Stimulated activated CD8-positive, alpha-beta memory T cell treated with anti-CD3 and anti-CD28 coated beads, Interleukin-4, amount 100 ng/mL, for 4 hours (primary cell): ENCODE measurements at places on chromosomes 6 and 20.
A peak's percentile ranks its signal among the peaks of the same experiment; 100 is the strongest.

DNA sequence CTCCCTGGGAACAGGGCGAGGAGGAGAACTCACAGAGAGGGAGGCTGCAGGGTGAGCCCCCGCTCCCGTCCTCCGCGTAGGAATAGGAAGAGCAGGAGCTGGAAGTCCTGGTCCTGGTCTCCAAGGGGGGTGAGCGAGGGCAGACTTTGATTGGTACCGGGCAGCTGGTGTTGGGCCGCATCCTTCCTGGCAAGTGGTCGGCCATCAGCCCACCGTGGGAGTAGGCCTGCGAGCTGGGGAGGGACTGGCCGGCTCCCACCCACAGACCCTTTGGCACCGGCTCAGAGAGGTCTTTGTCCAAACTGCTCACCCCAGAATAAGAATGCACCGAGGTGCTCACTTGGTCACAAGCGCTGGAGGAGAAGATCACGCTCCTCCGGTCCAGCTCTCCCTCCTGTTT lies 56.2 kb downstream of the GJA10 start:
- DNase-seq = no peak

DNA sequence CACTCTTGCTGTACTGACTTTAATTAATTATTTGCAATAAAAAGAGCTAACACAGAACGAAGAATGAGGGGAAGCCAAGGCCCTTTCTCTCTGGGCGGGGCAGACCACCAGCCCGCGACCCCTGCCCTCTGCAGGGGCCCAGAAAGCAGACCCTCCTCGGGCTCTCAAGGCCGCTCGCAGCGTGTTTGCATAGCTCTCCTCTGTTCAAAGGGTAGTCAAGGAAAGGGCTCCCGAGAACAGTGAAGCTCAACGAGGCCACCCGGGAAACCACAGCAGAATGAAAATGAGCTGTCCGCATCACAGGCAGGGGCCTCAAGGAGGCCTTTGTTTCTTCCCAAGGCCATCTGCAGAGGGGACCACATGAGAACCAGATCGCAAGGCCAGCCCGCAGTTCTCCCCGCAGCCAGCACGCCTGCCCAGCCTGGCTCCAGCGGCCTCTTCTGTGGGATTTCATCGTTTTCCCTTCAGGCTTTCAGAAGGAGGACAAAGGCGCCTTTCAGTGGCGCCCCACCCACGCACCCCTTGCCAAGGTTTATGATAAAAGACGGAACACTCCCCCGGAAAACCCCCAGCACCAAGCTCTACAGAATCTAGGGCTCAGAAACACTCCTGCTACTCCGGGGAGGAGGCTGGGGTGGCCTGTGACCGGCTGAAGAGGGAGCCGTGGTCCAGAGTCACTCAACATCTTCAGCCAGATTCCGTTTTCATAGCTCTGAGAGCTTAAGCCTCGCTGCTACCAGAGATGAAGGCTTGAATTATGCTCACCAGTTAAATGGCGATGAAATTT lies 25.3 kb downstream of the ACSS1 start:
- no peak for DNase-seq

GRCh38 chr6:169725125-169726048 lies 1.1 kb upstream of the PHF10 start:
- no peak for DNase-seq

GRCh38 chr20:3875378-3875974 lies 13.7 kb upstream of the PANK2 start:
- DNase-seq = no peak

- DNase-seq = no peak
Measured at GRCh38 chr6:157646012-157646411, 177.0 kb upstream of the SNX9 start.

- no peak for DNase-seq
Measured at GRCh38 chr20:32467506-32468312, 109.6 kb downstream of the ASXL1 start.

GRCh38 chr6:3196770-3197169 lies 30.7 kb downstream of the TUBB2B start:
- no peak for DNase-seq

DNA sequence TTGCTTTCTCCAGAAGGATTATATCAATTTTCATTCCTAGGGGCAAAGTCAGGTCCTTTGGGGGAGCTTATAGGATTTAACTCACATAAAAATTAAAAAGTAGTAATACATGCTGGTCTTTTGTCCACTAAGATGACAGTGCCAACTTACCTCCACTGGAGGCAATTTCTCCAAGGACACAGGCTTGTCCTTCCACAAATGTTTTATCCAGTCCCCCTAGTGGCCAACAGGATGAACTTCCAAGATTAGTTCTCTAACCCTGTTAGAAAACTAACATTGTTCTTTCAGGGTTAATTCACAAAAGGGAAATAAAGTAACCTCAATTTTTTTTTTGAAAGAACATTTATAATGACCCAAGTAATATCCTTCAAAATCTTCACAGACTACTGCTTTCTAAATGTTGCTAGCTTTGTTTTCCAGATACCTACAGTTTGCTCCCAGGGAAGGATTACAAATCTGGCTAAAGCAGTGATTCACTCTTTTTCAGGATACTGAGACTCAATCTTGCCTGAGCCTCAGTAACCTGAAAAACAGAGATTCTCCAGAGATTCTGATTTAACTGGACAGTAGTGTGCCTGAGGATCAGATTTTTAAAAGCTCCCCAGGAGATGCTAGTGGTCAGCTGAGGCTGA lies 31.7 kb upstream of the UBR2 start:
- DNase-seq = no peak

DNA sequence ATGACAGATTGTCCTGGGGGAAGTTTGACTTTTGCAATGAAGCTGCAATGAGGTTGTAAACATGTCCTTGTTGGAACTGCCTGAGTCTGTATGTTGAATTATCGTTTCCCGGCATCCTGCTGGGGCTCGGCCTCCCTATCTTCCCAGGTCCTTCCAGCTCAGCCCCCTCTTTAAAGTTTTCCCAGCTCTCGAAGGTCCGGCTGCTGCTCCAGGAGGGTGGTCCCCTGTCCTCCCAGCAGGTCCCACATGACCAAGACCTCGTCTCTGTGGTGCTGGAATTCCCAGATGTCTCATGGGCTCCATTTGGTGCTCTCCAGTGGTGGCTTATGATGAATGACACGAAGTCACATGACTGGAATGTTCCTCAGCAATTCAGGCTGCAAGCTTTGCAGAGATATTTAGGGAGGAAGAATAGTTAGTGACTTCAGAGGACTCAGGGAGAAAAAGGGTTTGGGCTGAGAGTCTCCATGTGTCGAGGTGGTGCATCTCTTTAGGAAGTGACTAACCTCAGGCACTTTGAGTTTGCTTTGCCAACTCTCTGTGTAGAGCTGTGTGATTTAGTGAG lies 21.4 kb downstream of the SMOC2 start:
- no peak for DNase-seq

DNA sequence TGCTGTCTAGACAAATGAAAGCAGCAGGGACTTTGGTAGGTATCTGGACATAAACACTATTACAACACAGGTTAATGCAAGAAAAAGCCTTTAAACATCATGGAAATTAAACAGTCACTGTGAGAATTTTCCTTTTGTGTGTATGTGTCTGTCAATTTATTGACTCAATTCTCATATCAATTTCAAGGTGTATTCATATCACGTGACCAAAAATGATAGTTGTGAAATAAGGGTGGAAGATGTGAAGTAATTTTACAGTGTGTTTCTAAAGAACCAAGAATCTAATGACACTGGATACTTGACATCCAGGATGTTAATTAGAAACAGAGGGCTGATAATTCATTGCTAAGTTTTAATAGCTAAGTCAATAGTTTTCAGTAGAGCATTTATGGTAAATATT lies 244.0 kb downstream of the TMEM242 start:
- no peak for DNase-seq

- no peak for DNase-seq
Measured at GRCh38 chr6:132813173-132813856, 1.1 kb upstream of the RPS12 start.

GRCh38 chr6:115393821-115394220 lies 666.9 kb downstream of the FRK start:
- no peak for DNase-seq

DNA sequence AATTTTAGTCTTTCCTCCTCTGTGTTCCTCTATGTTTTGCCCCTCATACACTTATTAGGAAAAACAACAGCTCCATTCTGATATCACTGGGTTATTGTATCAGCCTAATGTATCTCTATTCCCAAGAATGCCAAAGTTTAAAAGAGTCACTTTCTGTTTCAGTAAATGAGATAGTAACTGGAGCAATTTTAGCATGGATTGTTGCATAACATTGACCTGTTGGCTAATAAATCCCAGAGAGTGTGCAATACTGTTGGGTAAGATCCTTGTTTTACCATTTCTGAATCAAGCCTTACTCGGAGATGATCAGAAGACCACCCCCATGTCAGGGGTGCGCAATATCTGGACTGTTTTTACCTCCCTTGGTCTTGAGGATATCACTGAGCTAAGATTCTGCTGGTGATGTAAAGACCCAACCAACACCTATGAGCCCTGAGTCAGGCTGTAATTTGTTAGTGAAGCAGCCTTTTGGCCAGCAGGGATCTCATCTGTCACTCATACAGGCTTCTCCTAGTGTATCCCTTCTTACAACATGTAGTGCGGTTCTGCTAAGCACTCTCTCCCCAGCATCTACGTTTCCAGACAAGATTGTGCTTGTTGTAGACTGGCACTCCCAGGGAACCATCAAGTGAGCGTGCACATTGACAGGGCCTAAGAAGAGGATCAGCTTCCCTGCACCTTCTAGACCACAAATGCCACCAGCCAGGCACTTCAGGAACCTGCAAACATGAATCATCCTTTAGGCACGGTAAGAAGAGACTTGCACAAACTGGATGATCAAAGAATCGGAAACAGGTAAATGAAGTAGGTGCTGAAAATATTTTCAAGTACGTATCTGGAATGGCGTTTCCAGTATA lies 11.5 kb upstream of the IPCEF1 start:
- no peak for DNase-seq

DNA sequence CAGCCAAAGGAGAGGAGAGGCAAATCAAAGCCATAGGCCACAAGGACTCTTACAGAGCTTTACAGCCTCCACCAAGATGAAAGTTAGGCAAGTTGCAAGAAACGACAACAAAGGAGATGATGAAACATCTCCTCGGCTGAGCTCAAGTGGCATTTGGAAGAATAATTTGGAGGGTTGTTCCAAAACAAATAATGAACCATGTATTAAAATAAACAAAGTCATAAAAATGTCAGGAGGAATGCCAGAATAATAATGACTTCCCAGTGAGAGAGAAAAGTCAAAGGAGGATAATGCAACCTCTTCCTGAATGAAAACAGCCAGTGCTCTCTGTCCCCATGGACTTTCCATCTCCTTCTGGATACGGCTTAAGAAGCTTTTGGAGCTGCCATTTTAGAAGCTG lies 371.4 kb upstream of the ID4 start:
- no peak for DNase-seq

DNA sequence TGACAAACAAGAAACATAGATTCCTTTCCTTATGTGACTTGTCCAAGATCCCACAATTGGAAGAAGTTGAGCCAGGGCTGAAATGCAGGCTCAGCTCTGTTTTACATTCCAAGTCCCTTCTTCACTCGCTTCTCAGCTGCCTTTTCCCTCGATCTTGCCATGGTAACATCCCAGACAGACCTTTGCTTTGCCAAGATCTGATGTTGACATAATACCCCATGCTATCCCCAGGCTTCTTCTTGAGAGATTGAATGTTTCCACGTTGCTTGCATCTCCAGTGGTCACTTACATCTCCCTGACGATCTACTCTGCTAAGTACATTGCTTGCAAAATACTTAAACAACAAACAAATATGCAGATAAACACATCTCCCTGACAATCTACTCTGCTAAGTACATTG lies 63.5 kb downstream of the TBXT start:
- DNase-seq = no peak

DNA sequence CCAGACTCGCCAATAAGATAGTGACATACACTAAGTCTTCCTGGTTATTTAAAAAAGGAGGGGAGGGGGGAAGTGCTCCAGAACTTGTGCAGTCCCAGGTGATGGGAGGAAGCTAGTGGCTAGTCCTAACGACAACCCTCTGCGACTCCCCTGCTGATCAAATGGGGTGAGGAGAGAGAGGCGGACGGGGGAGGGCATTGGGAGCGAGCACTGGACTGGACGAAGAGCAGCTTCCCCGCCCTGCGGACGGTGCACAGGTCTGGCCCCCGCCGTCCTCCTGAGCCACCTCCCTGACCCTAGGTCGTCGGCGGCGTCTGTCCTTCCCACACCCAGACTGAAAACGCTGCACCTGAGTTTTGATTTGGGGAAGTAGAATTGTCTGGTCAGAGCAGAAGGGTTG lies 2.2 kb upstream of the OLIG3 start:
- DNase-seq = no peak

GRCh38 chr6:26554697-26555504 lies 16.7 kb downstream of the HMGN4 start:
- no peak for DNase-seq

DNA sequence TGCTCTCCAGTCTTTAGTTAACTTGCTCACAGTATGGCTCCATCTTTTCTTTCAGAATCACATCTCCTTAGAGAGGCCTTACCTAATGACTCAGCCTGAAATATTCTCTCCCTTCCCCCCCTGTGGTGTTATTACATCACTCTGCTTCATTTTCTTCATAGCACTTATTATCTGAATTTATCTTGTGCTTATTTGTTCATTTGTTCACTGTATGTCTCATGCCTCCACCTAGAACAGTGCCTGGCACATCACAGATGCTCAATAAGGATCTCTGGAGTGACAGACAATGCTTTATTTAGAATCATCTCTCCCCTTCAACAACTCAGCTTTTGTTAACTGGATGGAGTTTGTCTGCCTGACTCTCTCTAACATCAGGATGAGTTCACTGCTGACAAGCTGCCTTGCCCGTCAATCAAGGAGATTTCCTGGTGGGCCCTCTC lies 96.6 kb upstream of the MAN1A1 start:
- no peak for DNase-seq

GRCh38 chr6:12092762-12093161 lies 80.7 kb downstream of the HIVEP1 start:
- DNase-seq = no peak

DNA sequence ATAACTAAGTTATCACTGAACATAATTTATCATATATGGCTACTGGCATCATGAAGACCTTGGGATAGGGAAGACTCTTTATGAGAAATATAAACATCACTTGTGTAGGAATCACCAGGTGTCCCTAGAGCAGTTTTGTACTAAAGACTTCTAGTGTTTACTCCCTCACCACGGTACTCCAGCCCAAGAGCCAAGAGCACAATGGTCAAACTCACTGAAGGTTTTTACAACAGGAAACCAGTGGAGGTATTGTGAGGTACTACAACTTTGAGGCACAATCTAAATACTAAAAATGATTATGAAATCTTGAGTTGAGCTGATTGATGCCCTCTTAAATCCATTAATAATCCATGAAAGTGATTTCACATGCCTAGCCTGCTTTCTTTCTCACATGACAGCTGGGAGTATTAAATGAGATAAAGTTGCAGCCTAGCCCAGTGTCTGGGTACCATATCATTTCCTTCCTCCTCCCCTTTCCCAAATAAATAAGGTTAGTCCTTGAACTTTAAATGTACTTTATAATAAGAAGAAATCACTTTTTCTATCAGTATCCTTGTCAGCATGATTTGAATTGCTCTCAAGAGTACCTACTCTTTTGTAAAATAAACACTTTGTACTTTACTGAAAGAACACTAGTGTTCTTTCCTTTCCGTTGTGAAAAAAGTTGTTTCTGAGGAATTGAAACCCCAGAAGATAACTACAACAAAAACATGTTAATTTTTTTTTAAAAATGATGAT lies 26.5 kb downstream of the GLO1 start:
- no peak for DNase-seq

- no peak for DNase-seq
Measured at GRCh38 chr6:88588938-88589337, 374.5 kb downstream of the RNGTT start.

GRCh38 chr6:15247500-15248450 lies 1.9 kb downstream of the JARID2 start:
- peak; percentile 16 for DNase-seq

- DNase-seq = no peak
Measured at GRCh38 chr6:91447081-91447480, 860.2 kb upstream of the MAP3K7 start.

- DNase-seq = no peak
Measured at GRCh38 chr6:13012296-13012695, 295.7 kb downstream of the PHACTR1 start.
